ENCODE measurements at places on chromosomes 3 and 15.
A peak's percentile ranks its signal among the peaks of the same experiment; 100 is the strongest.

DNA sequence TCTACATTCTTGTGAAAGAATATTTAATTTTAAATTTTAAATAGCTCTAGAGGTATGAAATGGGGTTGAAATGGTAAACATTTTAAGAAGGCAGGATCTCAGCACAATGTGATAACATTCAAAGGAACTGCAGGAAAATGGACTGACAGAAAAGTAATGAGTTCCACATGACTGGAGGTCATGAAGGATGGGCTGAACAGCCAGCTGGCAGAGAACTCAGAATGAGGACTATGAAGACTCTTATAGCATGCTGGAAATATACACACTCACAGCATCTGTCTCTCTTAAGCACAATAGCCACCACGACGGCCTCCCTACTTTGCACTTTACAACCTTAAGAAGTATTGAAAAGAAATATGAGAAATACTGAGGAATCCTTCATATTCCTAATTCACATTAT, 94.7 kb downstream of the TNIK start:
- no peak for DNase-seq

GRCh38 chr15:67521783-67522568, 1.0 kb downstream of the C15orf61 start:
- peak; percentile 77 for DNase-seq

DNA sequence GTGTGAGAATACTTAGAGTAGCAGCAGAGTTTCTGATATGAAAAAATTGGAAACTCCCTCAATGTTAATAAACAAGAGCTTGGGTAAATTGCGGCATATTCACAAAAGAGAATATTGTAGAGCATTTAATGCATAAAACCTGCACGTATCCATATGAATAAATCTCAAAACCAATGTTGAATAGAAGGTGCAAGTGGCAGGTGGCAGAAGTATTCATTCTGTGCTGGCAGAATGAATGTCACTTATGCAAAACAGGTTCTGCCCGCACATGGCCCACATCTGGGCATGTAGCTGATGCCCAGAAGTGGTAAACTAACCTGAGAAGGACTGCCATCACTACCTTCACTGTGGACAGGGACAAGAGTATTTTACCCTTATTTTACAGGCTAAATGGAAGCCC, 14.1 kb upstream of the PRSS50 start:
- no peak for DNase-seq

- DNase-seq, result peak; percentile 81
These were observed at the start of gene TRPM7 for GRCh38 chr15:50686469-50687301. Gene TRPM7, minus strand, starts transcription at chr15:50686797. Its CDS starts 264 bp downstream, at chr15:50686533.

- no peak for DNase-seq
These were observed 64.2 kb downstream of the ST3GAL6 start for GRCh38 chr3:98827221-98827920.

DNA sequence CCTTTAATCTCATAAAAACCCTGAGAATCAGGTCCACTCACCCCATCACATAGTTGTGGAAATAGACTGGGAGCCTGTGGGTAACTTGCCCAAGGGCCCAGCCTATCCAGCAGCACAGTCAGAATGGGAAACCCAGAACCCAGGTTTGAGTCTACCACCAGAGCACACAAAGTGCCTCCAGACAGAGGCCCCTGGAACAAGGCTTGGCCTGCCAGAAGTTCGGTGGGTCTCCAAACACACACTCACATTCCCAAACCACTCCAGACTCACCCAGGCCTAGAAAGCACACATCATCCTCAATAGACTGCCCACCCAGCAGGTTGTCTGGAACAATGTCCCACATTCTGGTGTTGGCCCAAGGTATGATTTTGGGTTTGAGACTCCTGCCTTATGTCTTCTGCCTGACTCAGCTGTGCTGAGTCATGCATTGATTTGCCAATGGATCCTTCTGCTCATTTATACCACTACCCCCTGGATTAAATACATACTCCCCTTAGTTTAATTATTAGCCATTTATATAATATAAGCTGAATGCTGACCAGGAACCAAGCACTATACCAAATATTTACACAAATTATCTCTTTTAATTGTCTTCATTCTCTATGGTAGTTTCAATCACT, 4.5 kb downstream of the SLC12A8 start:
- peak; percentile 33 for DNase-seq

DNA sequence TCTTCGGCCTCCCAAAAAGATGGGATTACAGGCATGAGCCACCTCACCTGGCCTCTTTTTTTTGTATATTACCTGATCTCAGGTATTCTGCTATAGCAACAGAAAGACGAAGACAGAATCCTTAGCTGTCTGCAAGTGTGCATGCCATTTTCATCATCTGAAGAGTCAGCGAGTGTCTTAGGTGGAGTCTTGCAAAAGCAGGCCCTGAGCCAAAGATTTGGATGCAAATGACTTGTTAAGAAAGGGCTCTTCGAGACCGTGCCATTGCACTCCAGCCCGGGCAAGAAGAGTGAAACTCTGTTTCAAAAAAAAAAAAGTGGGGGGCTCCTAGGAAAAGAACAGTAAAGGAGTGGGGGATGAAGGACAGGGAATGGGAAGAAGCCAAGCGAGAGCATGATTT, 10.2 kb upstream of the TRIM69 start:
- DNase-seq, result peak; percentile 33

DNA sequence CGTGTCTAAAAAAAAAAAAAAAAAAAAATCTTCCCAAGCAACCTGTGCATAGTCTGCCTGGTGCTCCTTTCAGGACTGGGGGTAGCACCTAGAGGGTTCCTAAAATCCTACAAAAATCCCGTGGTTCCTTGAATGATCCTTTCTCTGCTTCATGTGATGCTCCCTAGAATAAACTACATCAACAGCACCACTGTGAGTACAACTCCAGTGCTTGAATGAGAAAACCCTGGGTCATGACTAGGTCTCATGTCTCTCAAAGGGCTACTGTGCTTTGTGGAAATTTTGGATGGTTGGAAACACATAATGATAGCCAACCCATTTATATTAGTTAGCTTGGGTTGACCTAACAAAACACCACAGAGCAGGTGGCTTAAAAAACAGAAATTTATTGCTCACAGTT, 243.5 kb downstream of the OPA1 start:
- DNase-seq, result no peak

- peak; percentile 79 for DNase-seq
These were observed 18.1 kb downstream of the H1-8 start for GRCh38 chr3:129560911-129561594.

GRCh38 chr3:156259896-156260295, 139.5 kb downstream of the KCNAB1 start:
- DNase-seq, result no peak

GRCh38 chr15:62981071-62981470, 61.5 kb upstream of the TPM1 start:
- DNase-seq, result no peak

DNA sequence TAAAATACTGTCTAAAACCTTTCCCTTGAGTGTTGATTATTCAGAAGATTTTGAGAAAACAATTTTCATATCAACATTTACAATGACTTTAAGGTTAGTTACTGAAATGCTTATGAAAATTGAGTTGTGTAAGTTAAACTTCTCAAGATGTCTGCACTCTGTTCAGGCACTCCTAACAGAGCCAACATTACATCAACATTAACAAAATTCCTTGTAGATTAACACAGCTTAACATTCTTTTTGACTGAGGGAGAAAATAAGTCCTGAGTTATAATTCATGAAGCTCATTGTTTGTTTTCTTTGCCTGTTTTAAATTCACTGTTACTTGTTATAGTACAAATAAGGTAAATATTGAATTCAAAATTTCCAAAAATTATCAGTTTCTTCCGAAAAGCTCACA, 9.0 kb downstream of the ACKR4 start:
- DNase-seq, result peak; percentile 62

Data from fibroblast of mammary gland (primary cell).